ENCODE measurements at places on chromosomes 2 and 18.

- DNase-seq = no peak
Measured at GRCh38 chr2:30305235-30305634, 73.9 kb downstream of the LBH start.

GRCh38 chr2:219571311-219572236, at the start of gene OBSL1:
TSS of gene OBSL1 (minus strand) at chr2:219571539. CDS start at chr2:219571232, 307 bp downstream.
- no peak for DNase-seq

DNA sequence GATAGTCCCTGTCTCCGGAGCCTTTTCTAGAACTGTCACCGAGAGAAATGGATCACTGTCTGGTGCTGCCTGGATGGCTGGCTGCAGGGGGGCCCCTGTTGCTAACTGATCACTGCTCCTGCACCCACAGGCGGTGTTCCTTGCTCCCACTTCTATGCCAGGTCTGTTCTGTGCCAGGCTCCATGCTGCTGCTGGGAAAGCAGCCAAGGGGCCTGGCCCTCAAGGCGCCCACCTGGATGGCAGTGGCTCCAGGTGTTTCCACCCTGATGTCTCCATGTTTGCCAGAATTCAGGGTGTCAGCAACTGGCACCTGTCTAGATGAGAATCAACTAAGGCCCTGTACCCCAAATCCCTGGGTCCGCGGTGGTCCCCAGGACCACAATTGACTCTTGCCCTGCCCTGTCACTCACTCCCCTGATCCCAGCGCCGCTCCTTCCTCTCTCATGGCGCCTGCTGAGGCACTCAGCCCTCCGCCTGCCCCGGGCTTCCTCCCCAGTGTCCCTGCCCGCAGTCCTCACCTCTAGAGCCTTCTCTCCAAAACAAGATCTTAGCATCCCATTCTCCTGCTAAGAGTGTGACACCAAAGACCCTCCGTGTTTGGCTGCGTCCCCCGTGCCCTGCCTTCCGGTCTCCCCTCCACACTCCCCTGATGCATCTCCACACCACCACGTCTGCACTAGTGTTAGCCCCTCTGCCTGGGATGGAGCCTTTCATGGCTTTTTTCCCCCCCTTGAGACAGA, 72.5 kb upstream of the OTOF start:
- no peak for DNase-seq

DNA sequence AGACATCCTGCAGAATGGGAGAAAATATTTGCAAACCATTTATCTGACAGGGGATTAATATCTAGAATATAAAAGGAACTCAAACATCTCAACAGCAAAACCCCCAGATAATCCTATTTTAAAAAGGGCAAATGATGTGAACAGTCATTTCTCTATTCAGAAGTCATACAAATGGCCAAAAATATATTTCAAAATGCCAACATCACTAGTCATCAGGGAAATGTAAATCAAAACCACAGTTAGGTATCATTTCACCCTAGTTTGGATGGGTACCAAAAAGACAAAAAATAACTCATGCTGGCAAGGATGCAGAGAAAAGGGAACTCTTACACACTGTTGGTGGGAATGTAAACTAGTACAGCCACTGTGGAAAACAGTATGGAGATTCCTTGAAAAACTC, 70.0 kb downstream of the TBR1 start:
- no peak for DNase-seq

DNA sequence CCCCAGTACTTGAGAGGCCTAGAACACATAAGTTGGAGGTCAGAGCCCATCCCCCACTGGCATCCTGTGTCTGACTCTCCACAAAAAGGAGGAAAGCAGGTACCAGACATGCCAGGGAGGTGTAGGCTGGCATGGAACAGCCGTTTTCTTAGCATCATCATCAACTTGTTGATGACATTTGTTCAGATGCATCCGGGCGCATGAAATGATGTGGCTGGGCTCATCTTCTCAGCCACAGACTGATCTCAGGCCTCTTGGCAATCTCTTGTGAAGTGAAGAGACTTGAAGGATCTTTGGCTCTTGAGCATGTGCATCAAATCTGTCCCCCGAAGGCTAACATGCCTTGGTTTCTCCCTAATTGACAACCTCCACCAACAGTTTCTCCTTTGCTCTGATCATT, 243.3 kb downstream of the TSN start:
- no peak for DNase-seq

Data from T-helper 2 cell (primary cell).